Posterior cingulate gyrus (tissue), 11 donors: ENCODE measurements at places on chromosomes 6 and 20.

DNA sequence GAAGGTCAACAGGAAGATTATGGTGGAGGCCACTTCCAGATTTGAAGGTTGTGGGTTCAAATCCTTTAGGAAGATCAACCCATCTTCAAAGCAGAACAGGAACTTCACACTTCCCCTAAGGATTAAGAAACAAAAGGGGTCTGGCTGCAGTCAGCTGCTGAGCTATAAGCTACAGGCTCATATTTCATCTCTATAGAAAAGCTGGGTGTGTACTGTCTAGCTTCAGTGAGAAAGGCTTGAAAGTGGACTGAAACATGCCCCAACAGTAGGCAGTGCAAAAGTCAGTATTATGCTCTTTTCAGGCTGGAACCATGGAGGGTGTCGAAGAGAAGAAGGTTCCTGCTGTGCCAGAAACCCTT is 60.1 kb upstream of the SPDEF start:
- DNase-seq, result no peak

- no peak for DNase-seq
Observed at GRCh38 chr20:16201191-16201590, 372.1 kb downstream of the KIF16B start.

- DNase-seq, result no peak
Observed at GRCh38 chr6:149026530-149026942, 279.7 kb downstream of the UST start.

DNA sequence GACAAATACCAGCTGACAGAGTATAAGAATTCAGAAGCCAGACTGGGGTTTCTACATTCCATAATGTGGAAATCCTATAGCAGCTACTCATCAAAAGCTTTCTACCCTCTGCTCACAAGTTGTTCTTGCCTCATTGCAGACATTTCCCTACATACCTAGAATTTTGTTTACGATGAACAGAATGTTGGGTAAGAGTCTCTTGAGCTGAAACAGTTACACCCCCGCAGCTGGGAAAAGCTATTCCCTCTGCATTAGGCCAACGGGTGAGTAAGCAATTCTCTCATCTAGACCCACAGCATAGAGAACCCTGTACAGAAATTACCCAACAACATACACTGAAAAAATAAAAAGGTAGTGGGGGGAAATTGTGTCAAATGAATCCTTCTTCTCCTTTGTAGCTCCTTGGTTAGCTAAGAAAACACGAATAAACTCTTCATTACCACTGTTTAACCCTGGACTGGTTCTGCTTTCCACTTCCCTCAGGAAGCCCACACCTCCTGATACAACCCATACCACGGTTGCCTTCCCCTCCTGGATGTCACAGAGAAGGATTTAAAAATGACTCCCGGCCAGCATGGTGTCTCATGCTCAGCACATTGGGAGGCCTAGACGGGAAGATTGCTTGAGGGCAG is 215.0 kb upstream of the SHLD1 start:
- DNase-seq, result no peak

DNA sequence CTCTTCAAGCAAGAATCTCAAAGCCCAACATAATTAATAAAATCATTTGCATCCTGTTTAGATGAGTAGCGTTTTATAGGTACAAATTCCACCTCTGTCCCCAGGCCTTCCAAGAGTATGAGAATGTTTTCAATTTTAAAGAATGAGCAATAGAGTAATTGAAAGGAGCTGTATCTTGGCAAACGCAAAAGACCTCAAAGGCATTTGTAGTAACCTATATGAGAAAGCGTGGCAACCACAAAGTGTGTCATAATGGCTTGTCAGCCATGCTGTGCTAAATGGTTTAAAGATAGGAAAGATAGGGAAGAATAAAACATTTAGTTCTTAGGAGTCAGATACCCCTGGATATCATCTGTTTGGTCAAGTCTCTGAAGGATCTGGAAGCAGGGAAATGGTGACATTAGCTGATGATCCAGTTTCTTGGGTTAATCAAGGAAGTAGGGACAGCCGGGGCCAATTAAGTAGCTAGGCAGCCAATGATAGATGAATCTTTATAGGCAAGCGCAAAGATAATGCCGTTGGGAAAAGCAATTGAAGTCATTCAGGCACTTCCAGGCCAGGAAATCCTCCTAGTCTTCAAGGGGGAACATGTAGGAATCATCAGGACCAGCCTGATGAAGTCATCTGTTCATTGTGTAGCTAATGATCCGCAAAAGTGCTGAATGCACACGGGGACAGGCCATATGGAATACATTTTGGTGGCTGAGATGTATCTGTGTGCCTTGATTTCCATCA is 71.5 kb upstream of the ISM1 start:
- no peak for DNase-seq

GRCh38 chr6:73418081-73418741 is 23.6 kb downstream of the DDX43 start:
- DNase-seq, result no peak
